Pons (tissue), 1 donor: ENCODE measurements at places on chromosomes 7 and 10.

DNA sequence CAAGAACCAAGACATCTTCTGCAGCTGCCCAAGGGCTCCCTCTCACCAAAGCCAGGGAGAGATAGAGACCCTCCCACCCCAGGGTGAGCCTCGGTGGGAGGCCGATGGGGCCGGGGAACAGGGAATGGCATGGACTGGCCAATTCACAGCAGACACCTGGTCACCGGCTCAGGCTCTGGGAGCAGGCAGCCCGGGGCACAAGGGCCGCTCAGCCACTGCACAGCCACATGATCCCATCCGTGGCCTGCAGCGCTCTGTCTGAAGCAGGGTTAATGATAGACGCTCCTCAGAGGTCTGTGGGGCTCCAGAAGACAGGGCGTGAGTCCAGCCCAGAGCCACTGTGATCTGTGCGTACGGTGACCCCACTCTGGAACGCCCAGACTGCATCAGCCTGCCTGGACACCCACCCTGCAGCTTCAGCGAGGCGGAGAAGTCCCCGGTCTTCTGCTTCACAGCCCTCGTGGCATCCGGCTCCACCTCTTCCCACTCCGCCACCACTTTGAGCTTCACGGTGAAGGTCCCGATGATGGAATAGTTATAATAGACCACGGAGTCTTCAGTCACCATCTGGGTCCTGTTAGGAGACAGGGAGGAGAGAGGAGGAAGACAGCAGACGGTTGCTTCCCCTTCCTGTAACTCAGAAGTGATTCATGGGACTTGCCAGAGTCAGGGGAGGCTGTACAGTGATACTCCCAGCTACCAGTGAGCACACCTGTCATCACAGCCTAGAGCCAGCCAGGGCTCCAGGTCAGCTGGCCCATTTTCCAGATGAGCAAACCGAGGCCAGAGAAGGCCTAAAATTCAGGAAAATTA, 14.0 kb downstream of the TMEM130 start:
- DNase-seq, result no peak

DNA sequence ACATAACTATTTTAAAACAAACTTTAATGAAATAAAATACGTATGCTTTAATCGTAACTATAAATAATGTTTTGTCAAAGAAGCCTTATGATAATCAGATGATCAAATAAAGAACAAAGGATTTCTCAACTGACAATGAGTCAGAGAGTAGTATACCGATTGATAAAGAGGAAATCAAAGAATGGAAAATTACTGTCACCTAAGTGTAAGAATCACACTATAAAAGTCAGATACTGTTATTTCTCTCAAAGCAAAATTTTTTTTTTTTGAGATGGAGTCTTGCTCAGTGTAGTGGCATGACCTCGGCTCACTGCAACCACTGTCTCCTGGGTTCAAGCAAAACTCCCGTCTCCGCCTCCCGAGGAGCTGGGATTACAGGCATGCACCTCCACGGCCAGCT, 18.8 kb downstream of the DNAJC2 start:
- no peak for DNase-seq

GRCh38 chr10:47330366-47330765, 8.1 kb downstream of the GDF2 start:
- no peak for DNase-seq

- no peak for DNase-seq
These were observed 96.2 kb downstream of the C10orf105 start for GRCh38 chr10:71623098-71623985.

DNA sequence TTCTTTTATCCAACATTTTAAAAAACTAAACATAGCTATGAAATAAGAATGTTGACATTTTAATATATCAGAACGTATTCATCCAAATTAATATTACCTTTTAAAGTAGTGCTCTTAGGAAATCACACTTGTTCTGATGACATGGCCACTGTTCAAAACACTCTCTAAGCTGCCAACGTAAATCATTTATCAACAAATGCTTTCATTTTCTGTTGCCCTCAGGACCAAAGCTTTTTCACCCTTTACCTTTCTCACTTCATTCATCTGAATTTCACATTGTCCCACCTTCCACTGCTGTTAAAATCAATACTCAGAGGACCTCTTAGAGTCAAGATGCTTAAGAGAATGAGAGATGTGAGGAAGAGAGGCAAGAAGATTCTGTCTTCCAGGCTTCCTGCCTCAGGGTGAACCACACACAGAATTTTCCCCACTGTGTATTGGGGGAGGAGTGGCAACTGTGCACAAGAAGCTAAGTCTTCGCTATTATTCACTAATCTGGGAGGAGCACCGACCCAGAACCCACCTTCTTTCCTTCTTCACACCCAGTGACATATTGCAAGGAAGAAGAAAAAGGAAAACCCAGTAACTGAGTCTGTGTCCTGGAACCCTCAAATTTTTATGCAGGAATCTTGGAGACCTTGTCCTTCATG, 21.0 kb downstream of the HIBADH start:
- DNase-seq, result peak; percentile 10

DNA sequence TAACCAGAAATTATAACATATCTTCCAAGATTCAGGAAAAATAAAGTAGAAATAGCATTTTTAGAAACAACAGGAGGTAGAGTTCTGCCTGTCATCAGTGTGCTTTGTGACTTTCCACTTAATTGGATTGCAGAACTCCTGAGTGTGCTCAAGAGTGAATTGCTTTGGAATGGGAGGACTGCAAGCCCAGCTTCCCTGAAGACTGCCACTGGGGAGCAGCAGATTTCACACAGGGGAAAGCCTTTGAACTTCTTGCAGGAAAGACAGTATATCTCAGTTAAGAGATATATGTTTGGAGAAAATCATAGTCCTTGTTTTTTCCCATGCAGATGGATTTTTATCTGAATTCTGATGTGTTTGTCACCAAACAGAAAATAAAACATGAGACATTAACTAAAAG, 124.5 kb downstream of the TMEM168 start:
- DNase-seq, result no peak

DNA sequence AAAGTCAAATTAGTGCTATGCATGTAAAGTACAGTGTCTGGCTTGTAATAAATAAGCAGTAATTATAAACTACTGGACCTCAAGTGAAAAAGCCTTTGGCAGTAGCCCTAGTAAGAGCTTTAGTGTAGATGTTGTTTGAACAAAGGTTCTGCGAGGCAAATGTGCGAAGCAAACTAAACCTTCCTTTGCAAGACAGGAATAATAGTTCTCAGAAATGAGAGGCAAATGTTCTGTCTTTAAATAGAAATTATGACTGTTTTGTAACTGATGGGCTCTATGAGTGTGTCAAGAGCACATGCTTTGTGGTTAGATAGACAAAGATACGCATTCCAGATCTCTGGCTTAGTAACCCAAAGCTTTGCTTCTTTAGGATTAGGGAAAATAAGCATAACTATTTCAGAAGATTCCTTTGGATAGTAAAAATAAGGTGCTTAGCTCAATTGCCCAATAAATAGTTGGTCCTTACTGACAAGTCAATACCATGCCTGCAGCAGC, 169.2 kb upstream of the CDC14C start:
- DNase-seq, result no peak

DNA sequence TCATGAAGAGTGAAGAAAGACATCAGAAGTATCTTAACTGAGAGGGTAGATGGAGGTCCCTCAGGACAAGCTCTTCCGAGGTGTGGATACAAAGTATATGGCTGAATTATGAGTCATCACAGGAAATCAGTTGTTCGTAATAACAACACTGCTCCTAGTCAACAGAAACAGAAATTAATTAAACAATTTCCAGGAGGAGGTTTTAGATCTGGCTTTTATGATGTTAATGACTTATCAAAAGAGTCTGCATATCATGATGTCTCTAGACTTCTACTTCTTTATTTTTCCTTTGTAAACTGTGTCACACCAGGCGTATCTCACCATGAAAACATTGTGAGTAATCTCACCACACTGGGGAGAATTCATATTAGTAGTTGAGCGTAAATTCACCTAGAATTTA, 31.2 kb downstream of the OSBPL3 start:
- no peak for DNase-seq

- DNase-seq, result no peak
These were observed 1366.5 kb upstream of the LRRTM3 start for GRCh38 chr10:65559369-65559768.

DNA sequence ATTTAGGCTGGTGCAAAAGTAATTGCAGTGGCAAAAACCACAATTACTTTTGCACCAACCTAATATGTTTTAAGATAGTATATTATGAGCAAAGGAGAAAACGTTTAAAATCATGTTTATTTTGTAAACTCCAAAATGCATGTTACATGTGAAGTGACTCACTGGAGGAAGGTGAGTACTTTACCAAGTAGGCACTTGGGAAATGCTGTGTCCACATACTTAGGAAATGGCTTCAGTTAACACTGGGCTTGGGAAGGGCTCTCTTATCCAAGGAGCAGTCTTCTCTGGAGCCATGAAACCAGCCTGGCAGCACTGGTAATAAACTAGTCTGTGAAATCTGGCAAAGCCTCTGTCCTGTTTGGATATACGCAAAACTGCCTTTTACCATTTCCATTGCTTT, 4.4 kb downstream of the RPS24 start:
- DNase-seq, result no peak

GRCh38 chr7:66310620-66311019, 105.5 kb downstream of the TPST1 start:
- DNase-seq, result no peak

DNA sequence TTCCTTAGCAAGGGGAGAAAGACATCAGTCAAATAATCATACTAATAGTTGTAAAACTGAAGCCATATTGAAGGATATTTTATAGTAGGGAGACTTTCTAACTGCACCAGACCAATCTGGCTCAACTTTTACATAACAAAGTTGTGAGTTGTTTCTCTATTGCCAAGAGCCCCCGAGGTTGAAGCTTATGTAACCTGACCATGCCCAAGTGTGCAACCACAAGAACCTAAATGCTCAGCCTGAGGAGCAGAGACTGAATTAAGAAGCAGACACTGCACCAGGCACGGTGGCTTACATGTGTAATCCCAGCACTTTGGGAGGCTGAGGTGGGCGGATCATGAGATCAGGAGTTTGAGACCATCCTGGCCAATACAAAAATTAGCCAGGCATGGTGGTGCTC, 77.3 kb upstream of the ARMC3 start:
- DNase-seq, result no peak

GRCh38 chr7:38909870-38910269, 879 bp upstream of the VPS41 start:
- DNase-seq, result no peak

GRCh38 chr7:45626441-45627430, 52.6 kb downstream of the ADCY1 start:
- no peak for DNase-seq

DNA sequence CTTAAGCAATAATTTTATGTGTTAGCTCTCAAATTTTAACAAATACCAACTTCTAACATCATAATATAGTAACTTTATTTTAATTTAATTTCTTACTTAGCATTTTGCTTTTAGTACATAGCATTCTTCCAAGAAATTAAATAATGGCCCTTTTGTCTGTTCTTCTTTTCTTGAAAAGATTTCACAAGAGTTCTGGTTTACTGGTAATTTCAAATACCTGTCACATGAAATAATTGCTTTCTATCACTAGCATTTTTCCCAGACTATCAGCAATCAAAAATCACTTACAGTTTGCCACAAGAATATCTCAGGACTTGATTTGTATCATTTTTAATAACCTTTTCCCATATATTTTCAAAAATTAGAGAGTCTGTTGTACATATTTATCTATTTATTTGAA, 193.0 kb downstream of the CACNA2D1 start:
- no peak for DNase-seq

DNA sequence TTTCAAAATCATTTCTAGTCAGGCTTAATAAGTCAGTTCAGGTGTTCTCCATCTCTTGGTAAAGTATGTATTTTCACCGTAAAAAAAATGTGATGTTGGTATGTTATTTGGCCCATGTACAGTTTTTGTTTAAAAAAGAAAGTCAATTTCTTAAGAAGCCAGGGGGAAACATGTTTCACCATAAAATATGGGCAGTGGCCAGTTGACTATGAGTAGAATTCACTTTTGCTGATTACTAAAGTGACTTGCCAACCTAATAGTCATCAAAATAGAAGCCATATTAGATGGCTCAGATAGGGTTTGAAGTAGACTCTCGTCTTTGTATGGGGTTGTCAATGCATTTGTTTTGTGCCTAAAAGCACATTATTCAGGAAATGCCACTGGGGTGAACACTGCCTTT, 266.3 kb downstream of the BICC1 start:
- DNase-seq, result no peak

DNA sequence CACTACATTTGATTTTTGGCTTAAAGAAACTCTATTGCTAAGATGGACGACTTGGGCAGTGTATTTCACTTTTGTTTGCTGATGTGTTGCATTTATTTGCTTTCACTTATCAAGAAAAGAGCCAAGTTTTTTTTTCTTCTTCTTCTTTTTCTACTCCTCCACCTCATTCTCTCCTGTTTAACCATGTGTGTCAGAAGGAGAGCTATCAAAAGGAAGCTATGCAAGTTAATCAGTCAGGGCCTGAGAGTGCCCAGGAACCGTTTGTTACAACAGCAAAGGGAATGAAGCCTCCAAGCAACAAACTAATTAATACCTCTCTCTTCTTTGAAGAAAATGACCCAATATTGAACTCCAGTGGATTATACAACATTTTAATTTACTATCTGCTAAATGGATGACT, 299.3 kb downstream of the GRM8 start:
- no peak for DNase-seq

- no peak for DNase-seq
These were observed 1.7 kb upstream of the NOC3L start for GRCh38 chr10:94364482-94364881.

DNA sequence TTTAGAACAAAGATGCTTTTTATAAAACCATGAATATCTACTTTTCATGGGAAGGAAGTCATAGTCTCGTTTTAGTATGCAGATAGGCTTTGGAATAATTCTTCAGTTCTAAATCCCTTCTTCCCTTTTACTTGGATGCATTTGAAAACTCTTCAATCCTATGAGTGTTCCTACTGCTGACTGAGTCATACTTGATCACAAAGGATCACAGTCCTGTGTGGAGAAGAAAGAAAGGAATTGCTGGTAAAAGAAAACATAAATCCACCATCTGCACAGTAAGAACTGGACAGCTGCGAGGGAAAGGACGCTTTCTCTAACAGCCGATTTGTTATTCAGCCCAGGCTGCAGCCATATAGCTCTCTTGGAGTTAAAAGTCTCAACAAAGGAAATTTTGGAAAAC, 209.9 kb downstream of the SEMA3E start:
- peak; percentile 49 for DNase-seq

- DNase-seq, result no peak
These were observed 36.1 kb upstream of the ZNF736 start for GRCh38 chr7:64277630-64278029.

- no peak for DNase-seq
These were observed 236.2 kb upstream of the KLF14 start for GRCh38 chr7:130970196-130970595.

DNA sequence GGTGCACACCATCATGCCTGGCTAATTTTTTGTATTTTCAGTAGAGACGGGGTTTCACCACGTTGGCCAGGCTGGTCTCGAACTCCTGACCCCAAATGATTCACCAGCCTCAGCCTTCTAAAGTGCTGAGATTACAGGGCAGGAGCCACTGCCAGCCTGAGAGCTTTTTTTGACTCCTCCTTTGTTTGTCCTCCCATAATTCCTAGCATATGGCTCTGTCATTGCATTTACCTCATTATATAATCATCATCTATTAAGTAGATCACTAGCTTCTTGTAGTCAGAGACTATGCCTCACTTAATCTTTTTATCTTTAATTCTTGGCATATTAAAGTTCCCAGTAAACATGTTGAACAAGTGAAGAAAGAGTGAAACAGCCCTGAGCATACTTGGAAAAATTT, 82.1 kb downstream of the CPEB3 start:
- no peak for DNase-seq

- DNase-seq, result no peak
These were observed 9.5 kb downstream of the CHST15 start for GRCh38 chr10:124083740-124084397.

- DNase-seq, result no peak
These were observed 58.3 kb upstream of the PPP2R2D start for GRCh38 chr10:131842351-131843088.
